Left renal cortex interstitium (tissue), 4 donors: ENCODE measurements at places on chromosomes 7 and 10. TPM values are rescaled to one million over a fixed set of nuclear protein-coding genes. Genes with fewer than 3 reads are reported as not detected.

The GDF10 gene
- polyA plus RNA-seq = 1.8 TPM

The ASB15 gene
- polyA plus RNA-seq = 0.86 TPM

The CDC14C gene
- 0.05 TPM for polyA plus RNA-seq

The CAV2 gene
- 22.2 TPM for polyA plus RNA-seq

The GRM8 gene
- 7.4 TPM for polyA plus RNA-seq

The SLK gene
- polyA plus RNA-seq = 56.6 TPM
